ENCODE measurements at places on chromosomes 16 and 17. TPM values are rescaled to one million over a fixed set of nuclear protein-coding genes. Genes with fewer than 3 reads are reported as not detected.

DNA sequence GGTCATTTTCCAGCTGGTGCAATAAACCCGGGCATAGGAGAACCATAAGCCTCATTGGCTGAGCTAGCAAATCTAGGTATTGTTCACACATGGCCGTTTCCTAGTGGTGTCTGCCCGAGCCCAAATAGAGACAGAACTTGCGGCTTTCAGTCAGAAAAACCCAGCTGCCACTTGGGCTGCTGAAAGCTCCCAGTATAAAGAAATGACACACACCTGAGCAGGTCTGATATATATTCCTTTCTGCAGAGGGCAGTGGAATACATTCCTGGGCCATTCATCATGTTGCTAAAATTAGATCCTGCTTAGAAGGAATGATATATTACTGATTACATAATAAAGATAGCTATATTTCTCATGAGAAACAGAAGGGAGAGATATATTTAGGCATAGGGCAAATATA is 83.9 kb upstream of the IRX5 start:
- DNase-seq: no peak

EPN3 gene
- not detected for total RNA-seq

DNA sequence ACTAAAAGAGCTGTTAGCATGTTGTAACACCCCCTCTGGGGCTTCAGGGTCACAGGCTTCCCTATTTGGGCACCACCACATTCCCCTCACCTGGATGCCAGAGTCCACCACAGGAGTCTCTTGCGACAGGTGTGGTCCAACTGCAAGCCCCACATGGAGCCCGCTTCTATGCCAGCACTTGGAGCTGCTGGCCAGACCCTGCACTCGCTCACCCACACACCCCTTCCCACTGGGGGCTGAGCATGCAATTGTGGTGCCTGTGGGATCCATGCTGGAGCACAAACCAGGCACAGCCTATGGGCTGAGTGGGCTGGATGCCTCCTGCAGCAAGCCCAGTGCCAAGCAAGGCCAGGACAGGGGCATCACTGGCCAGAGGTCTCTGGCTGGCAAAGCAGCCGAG is 6.0 kb upstream of the BLMH start:
- DNase-seq: no peak

DNA sequence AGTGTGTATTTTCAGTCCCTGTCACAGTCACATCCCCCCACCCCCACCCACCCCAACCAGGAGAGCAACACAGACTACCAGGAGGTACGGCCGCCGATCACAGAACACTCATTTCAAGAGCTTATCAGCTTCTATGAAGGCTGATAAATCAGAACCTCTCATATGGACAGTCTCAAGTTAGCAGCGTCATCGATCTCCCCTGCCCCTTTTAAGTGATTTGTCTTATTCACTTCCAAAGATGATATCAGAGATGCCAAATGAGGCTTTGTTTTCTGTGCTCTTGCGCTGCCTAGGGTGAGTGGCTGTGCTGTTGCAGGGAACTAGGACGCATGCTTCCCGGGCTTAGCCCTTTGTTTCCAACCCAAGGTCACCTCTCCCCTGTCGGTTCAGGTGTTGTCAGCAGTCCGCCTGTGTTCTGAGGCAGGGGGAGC is 26.8 kb upstream of the PMFBP1 start:
- no peak for DNase-seq

- no peak for DNase-seq
These were observed at the start of gene CDH11 for GRCh38 chr16:65121870-65122723. Gene CDH11, minus strand, starts transcription at chr16:65122063. Its CDS starts 117,194 bp downstream, at chr16:65004869.

GRCh38 chr17:18261146-18261515 is 669 bp downstream of the MIEF2 start:
- DNase-seq: no peak

DNA sequence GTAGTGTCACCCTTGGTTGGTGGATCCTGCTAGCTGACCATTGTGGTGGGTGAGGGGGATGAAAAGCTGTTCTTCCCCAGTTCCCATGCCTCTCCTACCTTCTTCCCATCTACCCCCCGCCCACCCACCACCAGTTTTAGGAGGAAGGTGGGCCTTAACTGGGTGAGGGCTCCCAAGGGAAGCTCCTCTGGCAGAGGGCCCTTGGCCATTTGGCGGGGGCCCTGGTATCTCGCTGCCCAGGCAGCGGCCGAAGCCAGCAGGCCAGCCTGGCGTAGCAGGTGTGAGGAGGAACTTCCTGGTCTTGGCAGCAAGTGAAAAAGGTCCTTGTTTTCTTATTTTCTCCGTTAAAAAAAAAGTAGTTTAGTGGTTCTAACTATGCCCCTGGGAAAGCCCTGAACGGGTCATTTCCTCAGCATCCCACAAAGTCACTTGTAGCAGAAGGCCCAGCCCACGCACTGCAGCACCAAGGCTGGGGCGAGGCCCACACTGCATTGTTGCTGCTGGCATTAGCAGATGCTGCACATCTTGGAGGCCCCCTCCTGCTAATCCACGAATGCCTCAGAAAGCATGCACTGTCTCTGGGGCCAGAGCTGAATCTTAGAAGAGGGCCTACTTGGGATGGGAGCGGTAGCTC is 72.5 kb downstream of the MPRIP start:
- no peak for DNase-seq

SYNGR3 gene
- total RNA-seq: 26.3 TPM

ANKRD11 gene
- 176 TPM for total RNA-seq

SLC35G6 gene
- not detected for total RNA-seq

GRCh38 chr16:31528523-31529107 is 915 bp downstream of the AHSP start:
- DNase-seq: no peak

DNA sequence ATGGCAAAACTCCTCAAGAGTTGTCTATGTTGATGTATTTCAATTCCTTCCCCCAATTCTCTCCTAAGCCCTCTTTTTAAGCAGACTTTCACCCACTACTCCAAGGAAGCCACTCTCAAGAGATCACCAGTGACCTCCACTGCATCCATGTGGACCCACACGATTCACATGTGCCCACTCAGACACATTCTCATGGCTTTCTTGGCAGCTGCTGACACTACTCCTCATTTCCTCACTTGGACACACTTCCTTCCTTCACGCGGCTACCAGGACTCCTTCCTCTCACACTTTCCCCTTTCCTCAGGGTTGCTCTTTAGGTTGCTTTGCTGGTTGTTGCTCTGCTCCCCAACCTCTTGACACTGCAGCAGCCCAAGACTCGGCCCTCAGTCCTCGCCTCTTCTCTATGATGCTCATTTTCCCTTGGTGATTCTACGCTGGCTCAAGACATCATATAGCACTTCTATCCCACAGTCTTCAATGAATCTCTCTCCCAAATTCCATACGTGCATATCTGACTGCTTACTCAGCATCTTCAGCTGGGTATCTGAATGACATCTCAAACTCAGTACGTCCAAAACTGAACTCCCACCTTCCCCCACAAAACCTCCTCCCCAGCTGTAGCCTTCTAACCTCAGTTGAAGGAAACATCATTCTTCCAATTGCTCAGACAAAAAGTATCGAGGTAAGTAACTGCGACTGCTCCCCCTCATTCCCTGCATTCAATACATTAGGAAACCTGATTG is 28.2 kb downstream of the HELZ start:
- DNase-seq: no peak

DLX3 gene
- total RNA-seq: not detected

- DNase-seq: no peak
These were observed 163.8 kb downstream of the RPTOR start for GRCh38 chr17:80708480-80708879.

DNA sequence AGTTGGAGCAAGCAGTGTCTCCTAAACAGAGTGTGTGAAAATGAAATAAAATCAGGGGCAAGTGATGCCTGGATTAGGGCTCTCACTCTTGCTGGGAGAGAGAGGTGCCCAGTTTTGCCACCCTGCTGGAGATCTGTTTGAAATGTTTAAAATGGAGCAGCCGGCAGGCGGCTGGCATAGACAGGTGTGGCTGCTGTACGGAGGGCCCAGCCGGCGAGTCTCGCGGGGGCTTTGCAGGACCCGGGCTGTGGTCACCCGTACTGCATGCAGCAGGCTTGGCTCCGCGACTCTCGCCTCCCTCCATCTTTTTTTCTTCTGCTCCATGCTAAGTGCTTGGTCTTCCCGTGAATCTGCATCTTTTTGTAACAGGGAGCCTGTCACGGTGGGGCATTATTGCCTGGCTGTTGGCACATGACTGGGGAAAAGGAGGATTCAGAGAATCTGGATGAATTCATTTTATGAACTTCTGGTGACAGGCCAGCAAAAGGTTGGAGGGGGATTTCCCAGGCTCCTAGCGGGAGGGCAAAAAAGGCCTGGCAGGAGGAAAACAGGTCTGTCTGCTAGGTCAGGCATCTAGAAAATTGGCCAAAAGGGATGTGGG is 1.8 kb downstream of the ZNRF1 start:
- no peak for DNase-seq

GRCh38 chr16:49857423-49858181 is 1.7 kb upstream of the ZNF423 start:
- DNase-seq: peak; percentile 41

NXN gene
- 0.24 TPM for total RNA-seq

EXOC3L1 gene
- 0.34 TPM for total RNA-seq

- no peak for DNase-seq
These were observed 454.1 kb downstream of the HS3ST3B1 start for GRCh38 chr17:14755002-14755401.

DNA sequence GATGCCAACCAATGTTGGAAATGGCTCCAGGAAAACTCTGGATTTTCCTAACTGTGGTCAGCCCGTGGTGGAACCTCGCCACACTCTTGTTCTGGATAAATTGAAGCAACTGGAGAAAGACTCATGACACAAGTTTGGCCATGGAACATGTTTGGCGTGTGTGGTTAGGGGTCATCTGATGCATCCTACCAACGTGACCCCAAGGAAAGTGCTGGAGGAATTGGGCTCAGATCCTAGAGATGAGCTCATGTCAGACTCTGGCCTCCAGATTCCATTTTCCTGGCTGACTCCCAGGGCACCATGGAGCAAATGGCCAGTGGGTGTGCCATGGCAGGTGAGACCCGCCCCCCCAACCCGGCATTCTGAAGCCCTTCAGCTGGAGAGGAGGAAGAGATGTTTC is 58.5 kb downstream of the CACNG5 start:
- DNase-seq: no peak

DNA sequence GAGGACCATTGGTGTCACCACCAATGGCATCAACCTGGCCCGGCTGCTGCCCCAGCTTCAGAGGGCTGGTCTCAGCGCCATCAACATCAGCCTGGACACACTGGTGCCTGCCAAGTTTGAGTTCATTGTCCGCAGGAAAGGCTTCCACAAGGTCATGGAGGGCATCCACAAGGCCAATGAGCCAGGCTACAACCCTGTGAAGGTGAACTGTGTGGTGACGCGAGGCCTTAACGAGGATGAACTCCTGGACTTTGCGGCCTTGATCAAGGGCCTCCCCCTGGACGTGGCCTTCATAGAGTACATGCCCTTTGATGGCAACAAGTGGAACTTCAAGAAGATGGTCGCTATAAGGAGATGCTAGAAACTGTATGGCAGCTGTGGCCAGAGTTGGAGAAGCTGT is 111.9 kb upstream of the SIAH1 start:
- no peak for DNase-seq

DNA sequence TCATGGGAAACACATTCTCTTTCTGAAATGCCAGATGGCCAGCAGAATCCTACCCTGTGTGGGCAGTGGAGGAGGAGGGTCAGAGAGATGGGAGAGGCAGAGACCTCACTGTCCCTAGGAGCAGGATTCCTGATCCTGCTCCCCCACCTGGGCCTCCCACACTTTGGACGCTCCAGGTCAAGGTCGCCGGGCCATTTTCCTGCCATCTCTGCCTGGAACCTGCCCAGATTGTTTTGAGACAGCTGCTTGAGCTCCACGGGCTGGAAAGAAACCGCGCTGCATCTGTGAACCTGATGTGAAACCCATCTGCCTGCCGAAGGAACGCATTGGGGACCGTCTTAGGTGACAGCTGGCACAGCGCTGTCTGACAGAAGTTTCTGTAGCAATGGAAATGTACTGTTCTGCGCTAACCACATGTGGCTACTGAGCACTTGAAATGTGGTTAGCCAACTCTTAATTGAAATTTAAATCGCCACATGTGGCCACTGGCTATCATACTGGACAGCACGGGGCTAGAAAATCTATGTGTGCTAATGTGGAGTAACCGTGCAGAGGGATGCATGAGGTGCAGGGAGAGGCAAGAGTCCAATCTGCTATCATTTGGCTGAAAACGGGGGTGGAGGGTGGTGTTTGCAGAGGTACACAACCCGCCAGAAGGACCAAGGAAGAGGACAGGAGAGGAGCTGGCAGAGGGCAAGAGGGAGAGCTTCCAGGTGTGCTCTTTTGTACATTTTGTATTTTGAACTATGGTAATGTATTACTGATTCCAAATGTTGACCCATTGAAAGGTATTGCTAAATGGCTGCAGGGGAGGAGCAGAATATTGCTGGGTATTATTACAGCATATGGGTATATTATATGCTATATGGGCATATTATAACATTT is 15.4 kb upstream of the NUBP1 start:
- no peak for DNase-seq

GRCh38 chr16:627454-628239 is 3.1 kb upstream of the WFIKKN1 start:
- DNase-seq: no peak

SLC16A13 gene
- total RNA-seq: 14.3 TPM

DNA sequence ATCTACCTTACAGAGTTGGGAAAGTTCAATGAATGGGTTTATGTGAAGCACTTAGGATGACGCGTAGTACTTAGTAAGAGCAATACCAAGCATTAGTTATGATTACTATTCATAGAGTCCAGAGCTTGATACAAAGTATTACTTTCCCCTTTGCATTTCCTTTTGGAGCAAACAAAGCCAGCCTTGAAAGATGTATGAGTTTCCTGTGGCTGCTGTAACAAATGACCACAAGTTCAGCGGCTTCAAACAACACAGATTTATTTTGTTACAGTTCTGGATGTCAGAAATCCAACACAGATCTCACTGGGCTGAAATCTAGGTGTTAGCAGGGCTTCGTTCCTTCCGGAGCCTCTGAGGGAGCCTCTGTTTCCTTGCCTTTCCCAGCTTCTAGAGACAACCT is 8.6 kb upstream of the MLYCD start:
- DNase-seq: no peak

DNA sequence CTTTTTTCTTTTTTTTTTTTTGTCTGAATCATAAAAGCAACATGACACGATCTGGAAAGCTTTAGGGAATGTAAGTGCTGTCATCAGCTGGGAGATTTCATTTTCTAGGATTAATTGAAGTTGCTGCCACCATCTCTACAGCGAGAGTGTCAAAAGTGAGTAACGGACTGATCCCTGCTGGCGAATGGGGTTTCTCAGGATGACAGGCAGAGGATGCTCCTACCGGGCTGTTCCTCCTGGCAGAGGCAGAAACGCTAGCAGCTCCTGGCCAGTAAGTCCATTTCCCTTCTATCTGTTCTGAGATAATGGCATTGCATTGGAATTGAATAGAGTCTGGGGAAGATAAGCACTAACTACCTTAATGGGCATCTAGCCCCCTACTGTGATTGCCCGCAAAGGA is 80.5 kb upstream of the KIFC3 start:
- no peak for DNase-seq

- no peak for DNase-seq
These were observed 131.3 kb downstream of the PMP22 start for GRCh38 chr17:15133826-15134225.

- DNase-seq: no peak
These were observed 5.1 kb upstream of the GP2 start for GRCh38 chr16:20332411-20332810.

ZFPM1 gene
- 20.6 TPM for total RNA-seq

PPP1R27 gene
- total RNA-seq: not detected

CHST6 gene
- total RNA-seq: not detected

- DNase-seq: no peak
These were observed 11.3 kb downstream of the KATNIP start for GRCh38 chr16:27561216-27561615.

GRCh38 chr16:10812312-10813098 is 6.1 kb downstream of the TVP23A start:
- DNase-seq: no peak
